RPMI7951 (cell line): ENCODE measurements at places on chromosomes 6 and 20.
A peak's percentile ranks its signal among the peaks of the same experiment; 100 is the strongest.

DNA sequence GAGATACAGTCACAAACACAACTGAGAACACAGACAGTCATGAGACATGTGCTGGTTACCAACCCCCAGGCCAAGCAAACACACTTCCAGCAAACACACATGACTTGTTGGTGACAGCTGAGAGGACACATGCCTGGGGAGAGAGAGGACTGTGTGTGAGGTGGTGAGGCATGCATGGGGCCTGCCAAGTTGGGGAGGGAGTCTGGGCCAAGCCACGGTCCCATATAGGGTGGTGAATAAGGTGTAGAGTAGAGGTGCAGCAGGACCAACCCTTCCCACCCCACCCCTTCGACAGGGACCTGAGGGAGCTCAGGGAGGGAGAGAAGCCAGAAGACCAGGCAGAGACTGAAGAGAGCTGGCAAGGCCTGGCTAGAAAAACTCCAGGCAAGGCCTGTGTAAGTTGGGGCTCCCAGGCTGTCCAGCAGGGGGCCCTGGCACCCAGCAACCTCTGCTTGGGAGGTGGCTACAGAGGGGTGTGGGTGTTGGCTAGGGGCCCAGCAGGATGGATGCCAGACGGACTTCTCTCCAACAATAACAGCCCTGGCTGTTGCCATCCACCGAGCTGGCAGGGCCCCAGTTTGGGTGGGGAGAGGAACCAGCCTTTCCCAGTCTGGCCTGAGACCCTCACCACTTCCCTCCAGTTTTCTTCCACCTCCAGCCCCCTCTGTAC, 2.0 kb upstream of the SLC29A1 start:
- peak; percentile 83 for DNase-seq

- peak; percentile 80 for DNase-seq
Measured at GRCh38 chr6:82862543-82862942, 203.1 kb downstream of the UBE3D start.

DNA sequence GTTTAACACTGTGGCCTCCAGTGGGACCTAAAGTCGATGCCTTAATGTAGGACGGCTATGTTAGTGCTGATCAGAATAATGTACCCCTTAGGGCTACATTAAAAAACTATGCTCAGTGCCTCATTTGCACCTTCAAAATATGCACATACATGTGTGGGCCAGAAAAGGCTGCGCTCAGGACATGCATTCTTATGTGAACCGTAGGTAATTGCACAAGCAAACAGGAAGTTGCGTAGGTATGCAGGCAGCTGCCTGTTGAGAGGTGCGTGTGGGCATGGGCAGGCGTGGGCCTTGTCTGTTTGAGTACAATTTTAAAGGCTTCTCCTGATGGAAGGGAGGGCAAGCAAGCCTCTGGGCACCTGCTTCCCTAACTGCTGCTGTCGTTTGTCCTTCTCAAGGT, 116.2 kb upstream of the JAG1 start:
- no peak for DNase-seq

GRCh38 chr20:36331209-36331608, 25.1 kb downstream of the DLGAP4 start:
- DNase-seq: no peak

- no peak for DNase-seq
Measured at GRCh38 chr6:11586117-11586516, 48.6 kb downstream of the TMEM170B start.

DNA sequence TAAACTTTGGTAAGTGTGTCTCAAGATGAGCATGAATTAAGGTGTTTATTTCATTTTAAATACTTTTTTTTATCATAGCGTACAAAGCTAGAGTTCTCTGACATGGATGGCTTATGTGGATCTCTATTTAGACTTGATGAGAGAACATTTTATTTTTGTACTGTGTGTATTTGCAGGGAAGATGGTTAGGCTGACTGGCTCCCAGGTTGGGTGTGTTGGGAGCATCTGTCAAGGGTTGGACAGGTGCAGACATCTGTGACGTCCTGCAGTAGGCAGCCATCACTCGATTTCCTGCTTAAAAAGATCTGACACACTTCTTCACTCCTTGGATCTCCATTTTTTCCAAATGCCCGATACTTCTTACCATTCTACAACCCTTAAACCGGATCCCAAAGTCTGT, 221.9 kb upstream of the QKI start:
- DNase-seq: no peak

DNA sequence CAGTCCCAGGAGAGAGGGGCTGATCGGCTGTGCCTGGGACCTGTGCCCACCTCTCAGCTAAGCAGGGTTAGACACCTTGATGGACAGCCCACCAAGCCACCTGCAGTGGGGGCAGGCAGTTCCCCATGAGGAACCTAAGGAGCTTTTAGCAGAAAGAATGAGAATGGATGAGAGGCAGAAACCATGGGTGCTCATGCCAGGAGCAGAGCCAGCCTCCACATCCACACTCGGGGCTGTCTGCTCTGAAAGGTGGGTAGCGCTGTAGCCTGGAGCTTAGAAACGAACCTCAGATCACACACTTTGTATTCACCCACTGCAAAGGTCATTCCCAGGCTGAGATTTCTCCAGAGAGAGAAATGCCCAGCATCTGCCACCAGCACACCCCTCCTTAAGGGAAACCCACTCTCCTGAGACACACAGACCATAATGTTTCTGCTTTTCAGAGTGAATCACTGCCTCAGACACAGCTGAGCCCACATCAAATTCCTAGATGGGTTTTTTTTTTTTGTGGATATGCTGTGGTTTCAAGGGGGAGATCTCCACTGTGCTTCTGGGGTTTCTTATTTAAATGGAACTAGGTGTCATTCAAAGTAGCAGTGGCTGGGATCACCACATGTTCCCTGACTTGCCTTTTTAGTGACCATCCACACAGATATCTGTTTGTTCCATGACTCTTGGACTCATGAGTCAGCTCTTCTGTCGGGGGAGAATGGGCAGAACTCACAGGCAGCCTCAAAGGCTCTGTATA, 218.9 kb downstream of the EYA2 start:
- peak; percentile 93 for DNase-seq

DNA sequence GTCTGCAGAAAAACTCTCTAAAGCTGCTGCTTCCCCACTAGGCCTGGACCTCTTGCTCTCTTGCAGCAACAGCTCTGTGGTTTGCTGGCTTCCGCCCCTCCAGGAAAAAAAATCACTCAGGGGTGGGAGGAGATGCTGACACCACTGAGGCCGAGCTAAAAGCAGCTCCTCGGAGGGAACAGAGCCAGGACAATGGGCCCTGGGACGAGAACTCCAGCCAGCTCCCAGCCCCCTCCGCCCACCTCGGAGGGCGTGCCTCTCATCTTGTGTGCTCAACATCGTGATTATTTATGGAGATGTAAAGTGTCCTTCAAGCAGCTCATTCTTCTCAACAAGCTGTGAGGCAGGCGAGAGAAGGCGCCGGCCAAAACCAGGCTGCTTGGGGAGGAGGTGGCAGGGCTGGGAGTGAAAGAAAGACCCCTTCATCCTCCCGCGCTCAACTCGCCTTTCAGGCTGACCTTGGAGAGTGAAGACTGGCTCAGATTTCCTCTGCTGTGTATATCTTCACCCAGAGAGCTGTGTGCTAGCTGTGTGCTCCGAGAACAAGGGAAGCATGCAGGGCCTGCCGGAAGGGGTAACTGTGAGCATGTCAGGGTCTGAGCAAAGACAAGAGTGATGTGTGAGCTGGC, 53.5 kb upstream of the LRFN2 start:
- peak; percentile 74 for DNase-seq

DNA sequence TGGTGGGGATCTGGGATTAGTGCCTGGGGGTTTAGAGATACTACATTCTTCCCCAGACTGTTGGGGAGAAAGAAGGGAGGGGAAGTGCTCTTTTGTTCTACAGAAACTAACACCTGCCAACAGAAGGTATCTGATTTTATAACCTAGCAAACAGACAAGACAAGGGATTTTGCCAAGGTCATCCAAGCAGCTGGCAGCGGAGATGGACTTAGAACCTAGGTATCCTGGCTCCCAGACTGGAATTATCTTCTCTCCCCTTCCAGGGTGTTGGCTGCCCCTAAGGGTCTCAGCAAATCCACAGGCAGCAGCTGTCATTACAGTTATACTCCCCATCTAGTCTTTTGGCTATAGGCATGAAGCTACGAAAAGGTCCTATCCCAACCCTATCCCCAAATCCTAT, 8.4 kb downstream of the SDC4 start:
- no peak for DNase-seq

GRCh38 chr6:113388996-113389395, 468.1 kb upstream of the MARCKS start:
- no peak for DNase-seq

- DNase-seq: no peak
Measured at GRCh38 chr20:47361057-47361915, 4.8 kb upstream of the ZMYND8 start.

- DNase-seq: peak; percentile 23
Measured at GRCh38 chr6:80610846-80611245, 504.4 kb downstream of the BCKDHB start.

DNA sequence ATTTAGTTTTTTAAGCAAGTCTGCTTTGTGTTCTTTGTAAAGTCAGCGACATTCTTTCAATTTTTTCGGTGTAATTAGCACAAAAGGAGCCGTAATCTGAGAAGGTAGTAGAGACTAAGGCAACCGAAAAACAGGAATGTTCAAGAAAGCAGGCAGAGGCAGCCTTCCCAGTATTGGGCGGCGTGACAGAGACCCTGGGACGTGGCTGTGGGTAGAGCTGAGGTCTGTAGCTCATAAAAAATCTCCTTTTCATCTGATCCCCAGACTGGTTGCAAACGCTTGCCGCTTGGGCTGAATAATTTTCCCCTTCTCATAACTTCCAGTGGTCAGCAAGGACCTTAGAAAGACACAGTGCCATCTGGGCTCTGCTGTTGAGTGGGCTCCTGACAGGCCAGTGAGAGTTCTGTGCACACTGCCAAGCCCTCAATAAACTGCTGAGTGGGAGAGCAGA, 30.8 kb downstream of the GNAS start:
- DNase-seq: no peak

GRCh38 chr6:107114213-107114925, 946 bp downstream of the BEND3 start:
- DNase-seq: peak; percentile 86

- DNase-seq: peak; percentile 36
Measured at GRCh38 chr20:31835554-31835953, 9.8 kb downstream of the FOXS1 start.

GRCh38 chr20:6700563-6701329, 66.7 kb upstream of the BMP2 start:
- peak; percentile 80 for DNase-seq

DNA sequence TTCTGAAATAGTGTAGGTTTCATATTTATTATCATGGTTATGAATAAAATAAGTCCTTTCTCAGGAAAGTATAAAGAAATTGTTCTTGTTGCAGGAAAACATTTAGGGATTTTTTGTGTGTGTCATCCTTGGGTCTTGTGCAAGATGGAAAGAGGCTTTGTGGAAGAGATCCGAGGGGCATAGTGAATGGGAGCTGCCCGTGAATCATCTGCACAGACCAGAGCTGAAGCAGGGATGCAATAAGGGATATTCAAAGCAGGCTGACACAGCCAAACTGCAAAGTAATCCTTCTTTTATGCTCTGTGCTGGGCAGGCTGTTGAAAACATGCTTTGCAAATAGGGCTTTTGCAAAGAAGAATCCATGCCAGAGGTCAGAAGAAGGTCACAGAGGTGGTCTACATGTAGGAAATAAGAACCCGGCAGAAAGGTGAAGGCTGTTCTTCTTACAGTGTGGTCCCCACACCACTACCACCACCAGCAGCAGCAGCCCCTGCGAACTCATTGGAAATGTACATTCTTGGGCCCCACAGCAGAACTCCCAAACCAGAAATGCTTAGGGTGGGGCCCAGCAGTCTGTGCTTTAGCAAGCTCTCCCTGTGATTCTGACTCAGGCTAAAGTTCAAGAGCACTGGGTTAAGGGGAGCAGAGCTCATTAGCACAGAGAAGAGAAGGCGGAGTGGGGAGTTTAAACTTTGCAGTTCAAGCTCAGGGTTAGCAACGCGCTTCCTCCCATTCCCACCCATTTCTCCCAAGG, 237.6 kb downstream of the QKI start:
- peak; percentile 16 for DNase-seq

DNA sequence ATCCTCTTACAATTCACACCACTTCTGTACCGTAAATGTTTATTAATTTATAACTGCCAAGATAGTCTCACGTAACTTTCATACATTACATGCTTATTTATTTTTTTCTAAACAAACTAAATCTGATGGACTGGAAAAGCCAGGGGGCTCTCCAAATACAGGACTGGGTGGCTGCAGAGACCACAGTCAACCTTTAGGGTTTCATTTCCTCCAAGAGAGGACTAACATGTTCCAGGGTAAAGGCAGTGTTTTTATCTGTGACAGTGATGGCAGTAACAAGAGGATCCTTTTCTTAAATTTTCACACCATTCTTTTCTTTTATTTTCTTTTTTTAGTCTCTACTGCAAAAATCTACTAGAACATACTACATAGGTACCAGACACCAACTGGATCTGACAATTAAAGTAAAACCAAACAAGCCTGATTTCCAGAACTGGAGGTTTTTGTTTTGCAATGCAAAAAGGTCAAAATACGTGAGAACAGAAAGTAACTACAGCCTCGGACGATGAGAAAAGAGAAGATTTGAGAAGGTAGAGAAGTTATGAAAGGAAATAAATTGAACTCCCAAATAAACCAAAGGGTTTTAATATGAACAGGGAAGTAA, 1.2 kb downstream of the LMBRD1 start:
- DNase-seq: no peak

- no peak for DNase-seq
Measured at GRCh38 chr6:100761841-100762240, 119.3 kb downstream of the ASCC3 start.

DNA sequence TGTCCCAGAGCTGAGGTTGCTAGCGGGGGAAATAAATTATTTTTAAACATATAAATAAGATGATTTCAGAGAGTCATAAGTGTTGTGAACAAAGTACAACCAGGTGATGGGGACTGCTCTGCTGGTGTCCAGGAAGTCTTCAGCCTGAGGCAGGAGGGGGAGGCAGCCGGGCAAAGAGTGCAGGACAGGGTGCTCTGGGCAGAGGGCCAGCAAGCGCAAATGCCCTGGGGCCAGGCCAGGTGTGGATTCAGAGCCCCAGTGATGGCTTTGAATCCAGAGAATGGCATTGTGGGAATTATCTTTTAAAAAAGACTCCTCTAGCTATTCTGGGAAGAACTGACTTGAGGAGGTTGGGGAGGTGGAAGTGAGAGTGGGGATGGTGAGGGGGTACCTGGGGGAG, 1.6 kb downstream of the CLPSL1 start:
- no peak for DNase-seq

GRCh38 chr6:110512991-110513390, 36.6 kb upstream of the SLC22A16 start:
- no peak for DNase-seq

- DNase-seq: peak; percentile 69
Measured at GRCh38 chr6:142112451-142113061, 20.2 kb upstream of the GJE1 start.

GRCh38 chr6:33815854-33816253, 12.1 kb upstream of the MLN start:
- DNase-seq: peak; percentile 42

DNA sequence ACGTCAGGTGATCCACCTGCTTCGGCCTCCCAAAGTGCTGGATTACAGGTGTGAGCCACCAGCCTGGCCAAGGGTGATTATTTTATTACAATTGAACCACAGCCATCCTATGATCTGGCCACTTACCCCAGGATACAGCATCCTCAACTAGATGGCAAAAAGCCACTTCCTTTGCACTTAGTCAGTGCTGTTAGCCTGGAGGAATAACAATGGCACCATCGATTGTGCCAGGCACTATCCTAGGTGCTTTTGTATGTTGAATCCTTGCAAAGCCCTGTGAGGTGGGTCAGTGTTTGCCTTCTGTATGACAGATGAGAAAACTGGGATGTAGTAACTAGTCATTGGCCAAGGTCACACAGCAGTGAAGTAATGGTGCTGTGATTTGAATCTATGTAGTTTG, 11.2 kb upstream of the TTPAL start:
- DNase-seq: peak; percentile 19

- DNase-seq: peak; percentile 39
Measured at GRCh38 chr6:66538551-66539135, 831.6 kb upstream of the EYS start.
